ENCODE measurements at places on chromosomes 1 and 21.

GRCh38 chr1:175097361-175097760, 29.7 kb downstream of the TNN start:
- DNase-seq = no peak

- no peak for DNase-seq
These were observed 725.7 kb downstream of the USP25 start for GRCh38 chr21:16455526-16455925.

DNA sequence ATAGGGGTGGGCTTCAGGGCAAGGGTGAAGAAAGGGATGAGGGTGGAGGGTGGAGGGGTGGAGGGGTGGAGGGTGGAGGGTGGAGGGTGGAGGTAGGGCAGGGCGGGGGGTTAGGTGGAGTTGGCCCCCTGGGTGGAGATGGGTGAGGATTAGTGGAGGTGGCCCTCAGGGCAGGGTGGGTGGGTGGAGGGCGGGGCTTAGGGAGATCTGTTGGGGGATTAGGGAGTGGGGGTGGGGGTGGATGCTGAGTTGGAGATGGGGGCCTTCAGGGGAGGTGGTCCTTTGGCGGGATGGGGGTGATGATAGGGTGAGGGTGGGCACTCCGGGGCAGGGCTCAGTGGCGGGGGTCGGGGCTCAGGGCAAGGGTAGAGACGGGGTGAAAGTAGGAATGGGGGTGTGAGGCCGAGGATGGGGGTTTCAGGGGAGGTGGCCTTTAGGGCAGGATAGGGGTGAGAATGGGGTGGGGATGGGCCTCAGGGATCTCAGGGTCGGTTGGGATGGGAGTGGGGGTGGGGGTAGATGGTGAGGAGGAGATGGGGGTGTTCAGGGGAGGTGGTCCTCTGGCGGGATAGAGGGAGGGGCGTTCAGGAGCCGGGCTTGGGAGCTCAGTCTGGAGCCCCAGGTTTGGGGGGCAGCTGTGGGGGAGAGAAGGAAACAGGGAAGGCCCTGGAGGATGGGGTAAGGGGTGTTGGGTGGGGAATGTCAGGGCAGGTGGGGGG, 800 bp upstream of the DNMT3L start:
- DNase-seq = no peak

DNA sequence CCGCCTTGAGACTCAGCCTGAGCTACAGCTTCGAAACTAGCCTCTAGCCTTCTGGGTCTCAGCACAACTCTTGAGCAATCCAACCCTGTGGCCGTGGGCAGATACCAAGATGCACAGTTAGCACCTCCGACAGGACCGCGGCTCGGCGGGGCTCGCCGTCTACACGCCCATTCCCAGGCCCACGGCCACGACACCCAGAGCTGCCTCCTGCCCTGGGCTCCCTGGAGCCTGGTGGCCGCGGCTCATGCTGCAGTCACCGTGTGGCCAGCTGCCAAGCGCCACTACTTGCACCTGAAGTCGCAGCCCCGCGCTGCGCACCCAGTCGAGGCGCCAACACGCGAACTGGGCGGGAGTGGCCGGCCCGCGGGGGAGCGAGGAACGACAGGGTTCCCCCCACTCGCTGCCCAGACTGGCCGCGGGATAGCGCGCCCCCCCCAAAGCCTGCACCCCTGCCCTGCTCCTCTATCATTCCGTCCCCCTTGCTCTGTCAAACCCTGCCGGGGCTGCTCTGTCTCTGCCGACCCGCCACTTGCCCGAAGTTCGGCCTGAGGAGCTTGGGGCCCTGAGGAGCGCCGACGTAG, 729 bp upstream of the CDCA8 start:
- DNase-seq = no peak

DNA sequence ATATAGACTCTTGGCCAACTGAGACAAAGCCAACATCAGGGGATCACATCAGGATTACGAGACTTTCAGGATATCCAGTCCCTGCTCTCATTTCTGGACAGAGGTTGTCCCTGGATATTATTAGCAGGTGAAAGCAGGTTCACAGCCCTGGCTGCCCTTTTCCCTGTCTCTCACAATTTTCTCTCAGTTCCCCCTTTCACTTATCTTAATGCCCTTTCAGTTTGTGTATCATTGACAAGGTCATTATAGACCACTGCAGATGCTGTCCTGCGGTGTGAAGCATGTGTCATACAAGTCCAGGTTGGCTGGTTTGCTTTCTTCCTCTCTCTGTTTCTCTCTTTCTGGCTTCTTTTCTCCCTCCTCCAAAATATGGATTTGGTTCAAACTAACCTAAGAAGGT, 2.1 kb upstream of the KLHDC9 start:
- DNase-seq = no peak

DNA sequence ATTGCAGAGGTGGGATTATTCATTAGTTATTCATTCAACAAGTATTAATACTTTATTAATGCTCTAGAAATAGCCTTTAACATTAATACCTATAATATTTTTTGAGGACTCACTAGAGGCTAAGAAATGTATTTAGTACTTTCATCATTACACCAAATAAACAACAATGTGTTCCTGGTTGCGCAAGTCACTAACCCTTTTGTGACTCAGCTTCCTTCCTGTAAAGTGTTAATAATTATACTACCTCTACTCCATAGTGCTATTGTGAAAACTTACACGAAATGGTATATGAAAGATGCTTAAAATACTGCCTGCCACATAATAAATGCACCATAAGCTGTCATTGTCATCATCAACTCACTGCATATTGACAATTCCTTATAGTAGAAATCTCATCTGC, 431.0 kb downstream of the DPYD start:
- DNase-seq = no peak

DNA sequence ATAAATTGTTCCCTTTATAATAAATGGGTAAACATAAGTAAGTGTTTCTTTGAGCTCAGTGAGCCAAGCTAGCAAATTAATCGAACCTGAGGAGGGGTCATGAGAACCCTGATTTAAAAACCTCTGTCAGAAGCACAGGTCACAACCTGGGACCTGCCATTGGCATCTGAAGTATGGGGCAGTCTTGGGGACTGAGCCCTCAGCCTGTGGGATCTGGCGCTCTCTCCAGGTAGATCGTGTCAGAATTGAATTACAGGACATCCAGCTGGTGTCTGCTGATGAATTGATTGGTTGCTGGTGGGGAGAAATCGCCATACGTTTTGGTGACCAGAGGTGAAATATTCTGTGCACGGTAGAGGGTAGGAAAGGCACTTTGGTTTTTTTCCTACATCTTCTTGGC, 17.5 kb downstream of the UCK2 start:
- DNase-seq = no peak

- no peak for DNase-seq
These were observed 13.2 kb downstream of the SEMA6C start for GRCh38 chr1:151133018-151133806.

GRCh38 chr1:210360852-210361477, 32.3 kb downstream of the HHAT start:
- DNase-seq = no peak

DNA sequence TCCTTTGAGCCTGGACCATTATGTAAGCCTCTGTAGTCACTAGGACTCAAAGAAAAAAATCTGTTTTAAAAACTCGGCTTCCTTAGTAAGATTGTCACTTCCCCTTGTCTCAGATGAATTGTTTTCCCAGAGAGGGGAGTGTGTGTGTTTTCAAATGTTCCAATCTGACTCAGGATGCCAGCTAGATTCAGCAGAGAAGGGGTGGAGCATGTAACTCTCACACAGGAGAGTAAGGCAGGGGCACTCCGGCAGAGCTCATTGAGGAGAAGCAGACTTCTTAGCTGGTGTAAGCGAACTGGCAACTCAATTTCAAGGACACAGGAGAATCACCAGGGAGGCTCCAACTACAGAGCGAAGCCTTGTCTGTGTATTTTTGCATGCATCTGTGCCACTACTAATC, 623.2 kb downstream of the LMO4 start:
- no peak for DNase-seq

All from stimulated activated CD4-positive, alpha-beta T cell treated with anti-CD3 and anti-CD28 coated beads, Interleukin-1b, Interleukin-23, amount 100 ng/mL, for 24 hours (primary cell).